ENCODE measurements at places on chromosomes 3 and 15.

- no peak for DNase-seq
Observed at GRCh38 chr15:81899730-81900129, 146.1 kb downstream of the MEX3B start.

DNA sequence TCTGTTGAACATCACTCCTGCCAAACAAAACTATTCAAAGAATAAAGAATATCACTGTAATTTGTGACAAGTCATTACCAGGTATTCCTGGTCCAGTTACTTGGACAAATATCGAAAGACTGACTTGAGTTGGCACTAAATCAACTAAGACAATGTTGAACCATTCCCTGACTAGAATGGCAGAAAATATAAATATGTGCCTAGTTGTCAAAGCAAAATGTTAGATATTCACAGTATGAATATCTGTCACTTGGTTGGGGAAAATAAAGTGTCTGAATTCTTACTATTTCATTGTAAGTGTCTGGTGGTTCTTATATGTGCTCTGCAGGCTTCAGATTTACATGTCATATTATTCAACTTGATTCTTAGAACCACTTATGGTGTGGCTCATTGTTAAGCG, 470.2 kb downstream of the NAALADL2 start:
- DNase-seq, result no peak

GRCh38 chr15:38878026-38878425, 313.4 kb upstream of the RASGRP1 start:
- DNase-seq, result no peak

GRCh38 chr15:91983729-91984340, 130.3 kb downstream of the SLCO3A1 start:
- no peak for DNase-seq

- no peak for DNase-seq
Observed at GRCh38 chr3:126501054-126501453, 16.5 kb downstream of the UROC1 start.

Data from GDM1 (cell line).